ENCODE measurements at places on chromosomes 12 and 14.

- no peak for DNase-seq
Observed at GRCh38 chr12:132354982-132355680, 25.7 kb upstream of the GALNT9 start.

GRCh38 chr14:89773644-89774316, 180.8 kb downstream of the EFCAB11 start:
- peak; percentile 30 for DNase-seq

- no peak for DNase-seq
Observed at GRCh38 chr12:98513379-98514322, 1.7 kb upstream of the TMPO start.

DNA sequence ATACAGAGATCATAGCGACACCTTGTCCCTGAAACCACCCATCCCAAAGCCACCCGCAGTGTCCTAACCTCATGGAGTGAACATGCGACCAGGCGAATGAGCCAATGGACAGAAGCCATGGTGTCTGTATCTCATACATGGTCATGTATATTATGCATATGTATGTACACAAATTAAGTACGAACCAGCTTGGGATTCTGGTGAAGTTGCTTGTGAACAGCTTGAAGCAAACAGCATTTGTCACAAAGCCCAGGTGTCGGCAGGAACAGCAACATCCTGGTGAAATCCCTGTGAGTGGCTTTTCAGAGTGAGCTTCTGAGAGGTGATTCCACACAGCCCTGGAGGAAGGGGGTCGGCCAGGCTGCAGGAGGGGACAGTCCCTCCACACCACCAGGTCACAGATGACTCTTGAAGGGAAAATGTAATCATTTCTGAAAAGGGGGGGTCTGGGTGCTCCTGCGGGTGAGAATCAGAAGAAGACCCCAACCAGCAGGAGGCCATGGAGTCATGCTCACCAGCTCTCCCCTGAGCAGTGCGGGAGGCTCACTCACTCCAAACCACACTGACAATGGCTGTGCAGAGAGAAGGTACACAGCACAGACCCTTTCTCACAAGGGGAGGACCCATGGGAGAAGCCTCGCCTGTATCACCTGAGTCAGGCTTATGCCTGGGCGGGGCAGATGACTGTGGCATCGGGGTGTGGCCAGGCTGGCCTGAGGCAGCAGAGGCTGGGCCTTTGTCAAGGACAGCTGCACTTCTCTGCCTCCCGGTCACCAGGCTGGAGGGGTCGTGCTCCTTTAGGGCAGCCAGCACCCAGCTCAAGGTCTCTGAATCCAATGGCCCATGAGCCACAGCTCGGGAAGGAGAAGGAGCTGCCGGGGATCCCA, 14.3 kb downstream of the CHGA start:
- DNase-seq = no peak

GRCh38 chr12:116370004-116370404, 92.5 kb upstream of the MED13L start:
- no peak for DNase-seq

GRCh38 chr14:50741567-50741966, 73.5 kb upstream of the SAV1 start:
- no peak for DNase-seq

DNA sequence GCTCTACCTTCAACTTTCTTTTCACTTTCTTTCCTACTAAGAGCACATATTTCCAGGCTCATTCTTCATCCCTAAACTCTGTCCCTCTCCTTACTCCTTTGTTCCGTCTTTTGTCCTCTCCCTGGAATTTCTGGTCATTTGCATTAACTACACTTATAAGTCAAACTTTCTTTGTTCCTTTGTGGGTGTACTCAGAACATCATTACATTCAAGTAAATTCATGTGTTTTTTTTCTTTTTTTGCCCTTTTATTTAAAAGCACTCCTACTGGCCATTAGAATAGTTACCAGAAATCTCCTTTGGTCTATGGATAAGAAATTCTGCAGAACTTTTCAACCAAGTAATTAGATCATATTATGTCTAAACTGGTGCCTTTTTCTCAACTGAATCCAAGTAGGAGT, 802.6 kb downstream of the DIO2 start:
- DNase-seq = no peak

GRCh38 chr12:123717350-123717749, 5.2 kb downstream of the ATP6V0A2 start:
- DNase-seq = no peak

DNA sequence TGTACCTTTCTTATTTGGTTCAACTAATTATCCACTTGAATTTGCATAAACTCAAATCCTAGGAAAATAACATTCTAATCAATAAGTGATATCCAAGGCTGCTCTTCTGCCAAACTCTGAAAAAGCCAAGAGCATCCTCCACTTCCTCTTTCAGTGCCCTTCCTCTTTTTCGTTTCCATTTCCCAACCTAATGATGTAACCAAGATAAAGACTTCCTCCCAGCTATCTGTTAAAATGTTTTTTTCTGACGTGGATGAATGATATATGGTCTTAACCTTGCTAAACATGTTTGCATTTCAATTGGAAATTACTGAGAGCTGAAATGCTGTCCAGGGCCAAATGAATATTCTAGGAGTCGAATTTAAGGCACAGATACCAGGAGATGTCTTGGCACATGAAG, 459.5 kb upstream of the PDE3A start:
- no peak for DNase-seq

DNA sequence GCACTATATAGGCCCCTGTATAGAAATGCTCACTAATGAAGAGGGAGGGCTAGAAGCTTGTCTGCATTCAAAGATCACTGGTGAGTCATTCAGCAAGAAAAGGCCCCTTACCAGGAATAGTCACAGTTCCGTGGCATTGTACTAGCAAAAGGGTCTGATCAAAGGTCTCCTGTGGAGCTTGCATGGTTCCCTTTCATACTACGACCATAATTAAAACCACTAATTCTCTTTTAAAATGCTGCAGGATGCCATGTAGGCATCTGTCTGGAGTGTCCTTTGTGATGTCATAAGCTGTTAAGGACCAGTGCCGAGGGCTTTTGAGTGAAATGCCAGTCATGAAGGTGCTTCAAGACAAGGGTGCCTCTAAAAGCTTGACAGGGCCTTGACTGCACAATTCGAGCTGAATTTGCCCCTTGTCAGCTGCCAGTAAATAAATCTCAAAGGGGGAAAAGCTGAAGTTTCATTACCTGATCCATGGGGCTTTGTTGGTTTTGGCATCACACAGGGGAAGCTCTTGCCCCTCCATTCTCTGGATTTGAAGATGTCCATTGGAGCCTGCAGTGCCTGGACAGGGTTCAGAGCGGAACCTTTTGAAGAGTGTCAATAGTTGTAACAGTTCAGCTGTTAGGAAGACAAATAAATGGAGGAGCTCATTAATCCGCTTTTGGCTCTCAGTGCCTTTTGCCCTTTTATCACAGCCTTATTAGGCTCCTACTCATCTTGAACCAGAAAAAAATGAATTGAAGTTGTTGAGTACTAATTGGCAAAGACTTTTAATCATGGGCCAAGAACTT, 69.1 kb downstream of the TMEM260 start:
- no peak for DNase-seq

All from stimulated activated CD8-positive, alpha-beta memory T cell treated with anti-CD3 and anti-CD28 coated beads, Interleukin-2, amount 100 ng/mL, for 1 hour (primary cell).